ENCODE measurements at places on chromosomes 16 and 17.

DNA sequence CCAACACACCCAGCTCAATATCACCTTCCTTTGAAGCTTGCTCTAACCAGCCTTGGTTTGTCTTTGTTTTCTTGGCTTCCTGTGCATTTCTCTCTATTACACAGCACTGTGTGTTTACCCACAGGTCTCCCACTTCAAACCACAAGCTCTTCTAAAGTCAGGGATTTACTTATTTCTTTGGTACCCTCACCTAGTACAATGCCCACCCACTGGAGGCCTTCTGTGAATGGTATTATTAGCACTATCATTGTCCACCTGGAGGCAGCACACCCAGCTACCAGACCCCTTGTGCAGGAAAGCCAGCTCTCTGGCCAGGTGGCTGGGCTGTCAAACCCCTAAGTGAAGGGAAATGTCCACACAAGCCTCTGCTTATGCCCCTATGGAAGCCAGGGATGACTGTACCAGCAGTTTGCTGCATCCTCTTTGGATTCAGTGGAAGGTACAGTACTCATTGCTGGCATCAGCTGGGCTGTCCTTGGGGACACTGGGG, 9.4 kb upstream of the TOP2A start:
- H3K4me1 ChIP-seq: peaks cover 40% of the 10 kb centered on the region
- H3K27me3 ChIP-seq: peaks cover 2% of the 10 kb centered on the region
- peak; percentile 46 for DNase-seq
- peak overlapping the region; percentile 76 for H3K27ac ChIP-seq

DNA sequence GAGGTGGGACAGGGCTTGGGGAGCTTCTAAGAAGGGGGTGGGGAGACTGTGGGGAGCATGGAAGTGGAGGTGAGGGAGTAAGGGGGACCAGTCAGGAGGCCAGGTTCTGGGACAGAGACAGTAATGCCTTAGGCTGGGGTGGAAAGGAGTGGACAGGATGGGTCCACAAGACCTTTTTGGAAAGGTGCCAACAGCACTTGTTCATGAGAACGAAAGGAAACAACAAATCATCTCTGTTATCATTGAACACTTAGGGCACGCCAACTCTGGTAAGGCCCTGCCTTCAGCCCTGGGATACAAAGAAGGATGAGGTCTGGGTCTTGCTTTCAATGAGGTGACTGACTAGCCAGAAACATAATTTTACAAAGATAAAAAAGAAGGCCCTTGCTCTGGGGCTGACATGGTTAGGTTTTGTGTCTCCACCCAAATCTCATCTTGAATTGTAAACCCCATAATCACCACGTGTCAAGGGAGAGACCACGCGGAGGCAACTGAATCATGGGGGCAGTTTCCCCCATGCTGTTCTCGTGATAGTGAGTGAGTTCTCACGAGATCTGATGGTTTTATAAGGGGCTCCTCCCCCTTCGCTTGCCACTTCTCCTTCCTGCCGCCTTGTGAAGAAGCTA, 113.8 kb downstream of the SLC39A11 start:
- DNase-seq: no peak
- no peaks in the 10 kb centered on the region for H3K27me3 ChIP-seq
- no peaks in the 10 kb centered on the region for H3K4me1 ChIP-seq
- H3K4me3 ChIP-seq: no peak overlapping the region
- H3K27ac ChIP-seq: no peak overlapping the region
- no peaks in the 10 kb centered on the region for H3K36me3 ChIP-seq

DNA sequence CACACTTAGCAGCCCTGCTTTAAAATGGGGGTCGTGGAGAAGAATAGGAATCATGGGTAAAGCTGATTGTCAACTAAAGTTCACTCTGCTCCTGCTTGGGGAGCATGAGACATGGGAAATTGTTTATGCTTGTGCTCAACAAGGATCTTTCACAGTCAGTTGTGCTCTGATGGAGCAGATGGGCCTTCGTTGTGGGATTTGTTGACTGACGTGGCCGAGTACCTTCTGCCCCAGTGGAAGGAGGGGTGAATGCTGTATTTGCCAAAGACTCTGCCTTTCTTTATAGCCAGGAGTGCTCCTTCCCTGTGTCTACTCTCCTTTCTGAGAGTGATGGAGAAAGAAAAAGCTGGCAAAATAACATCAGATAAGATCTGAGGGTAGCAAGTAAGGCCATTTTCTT, 11.4 kb downstream of the ARSG start:
- DNase-seq: no peak
- H3K27ac ChIP-seq: no peak overlapping the region
- peaks cover 6% of the 10 kb centered on the region for H3K36me3 ChIP-seq
- H3K27me3 ChIP-seq: no peaks in the 10 kb centered on the region
- H3K4me1 ChIP-seq: peaks cover 36% of the 10 kb centered on the region
- H3K4me3 ChIP-seq: no peak overlapping the region

DNA sequence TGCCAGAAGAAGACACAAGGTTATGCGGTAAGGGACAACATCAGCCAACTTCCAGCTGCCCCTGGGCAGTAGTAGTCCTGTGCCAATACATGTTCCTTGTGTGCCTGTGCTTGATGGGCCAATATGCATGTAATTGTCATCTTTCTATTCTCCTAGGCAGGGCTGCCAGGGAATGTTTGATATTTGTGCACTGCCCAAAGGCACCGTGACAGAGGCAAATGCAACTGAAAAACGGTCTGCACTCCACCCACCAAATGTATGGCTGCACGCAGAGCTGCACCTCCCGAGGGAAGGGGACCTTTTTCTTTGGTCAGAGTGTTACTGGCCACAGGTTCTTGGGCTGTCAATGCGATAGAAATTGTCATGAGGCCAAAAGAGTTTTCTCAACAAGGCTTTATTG, 207.1 kb downstream of the LGALS9B start:
- peaks cover 18% of the 10 kb centered on the region for H3K4me1 ChIP-seq
- H3K27me3 ChIP-seq: no peaks in the 10 kb centered on the region
- H3K27ac ChIP-seq: no peak overlapping the region
- no peak for DNase-seq
- no peak overlapping the region for H3K4me3 ChIP-seq

Data from T-helper 2 cell treated with Interferon-gamma antibody and Interleukin-4, amounts not matched to agents 5 μg/mL and 100 μg/mL, for 36 hours (primary cell).